ENCODE measurements at places on chromosomes 2 and 18.

DNA sequence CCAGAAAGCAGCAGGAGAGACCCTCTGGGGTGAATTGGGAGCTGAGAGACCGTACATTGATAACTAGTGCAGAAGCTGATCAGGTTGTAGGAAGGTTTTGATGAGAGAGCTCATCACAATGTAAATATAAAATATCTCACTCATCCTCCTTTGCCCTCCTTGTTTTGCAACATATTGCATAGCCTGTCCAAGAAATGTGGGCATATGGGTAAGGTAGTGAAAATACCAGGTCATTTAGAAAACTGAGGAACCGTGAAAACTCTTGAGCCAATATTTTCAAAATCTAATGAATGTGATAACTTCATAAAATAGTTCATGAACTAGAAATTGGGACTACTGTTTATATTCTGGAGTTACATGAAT, 31.4 kb downstream of the C18orf54 start:
- no peak for DNase-seq

- DNase-seq = no peak
Measured at GRCh38 chr2:32624812-32625211, 3.0 kb upstream of the TTC27 start.

GRCh38 chr2:12761104-12761503, 44.4 kb downstream of the TRIB2 start:
- no peak for DNase-seq

GRCh38 chr2:198905881-198906612, 551.7 kb downstream of the SATB2 start:
- DNase-seq = no peak

GRCh38 chr2:39666491-39667101, 879 bp downstream of the TMEM178A start:
- no peak for DNase-seq

- DNase-seq = no peak
Measured at GRCh38 chr18:9221040-9221439, 84.5 kb downstream of the ANKRD12 start.

- no peak for DNase-seq
Measured at GRCh38 chr2:19649785-19650380, 251.9 kb downstream of the TTC32 start.

DNA sequence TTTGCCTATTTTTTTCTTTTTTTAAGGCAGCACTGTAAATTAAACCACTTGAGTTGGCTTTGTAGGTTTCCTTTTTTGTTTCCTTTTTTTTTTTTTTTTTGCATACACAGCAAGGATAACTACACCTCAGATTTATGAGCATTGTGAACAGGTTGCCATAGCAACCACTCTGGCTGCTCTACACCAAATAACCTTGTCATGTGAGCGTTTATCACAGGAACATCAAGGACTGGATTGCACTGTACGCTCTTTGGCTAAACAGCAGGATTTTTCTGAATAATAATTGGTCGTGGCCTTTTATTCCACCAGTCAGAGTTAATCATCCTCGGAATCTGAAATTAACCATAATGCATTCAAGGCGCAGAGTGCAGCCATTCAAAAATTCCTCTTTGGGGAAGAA, 199.1 kb upstream of the SLC14A2 start:
- no peak for DNase-seq

GRCh38 chr2:39631718-39632117, 34.0 kb upstream of the TMEM178A start:
- DNase-seq = no peak

GRCh38 chr2:217047631-217048030, 187.8 kb upstream of the TNP1 start:
- no peak for DNase-seq

DNA sequence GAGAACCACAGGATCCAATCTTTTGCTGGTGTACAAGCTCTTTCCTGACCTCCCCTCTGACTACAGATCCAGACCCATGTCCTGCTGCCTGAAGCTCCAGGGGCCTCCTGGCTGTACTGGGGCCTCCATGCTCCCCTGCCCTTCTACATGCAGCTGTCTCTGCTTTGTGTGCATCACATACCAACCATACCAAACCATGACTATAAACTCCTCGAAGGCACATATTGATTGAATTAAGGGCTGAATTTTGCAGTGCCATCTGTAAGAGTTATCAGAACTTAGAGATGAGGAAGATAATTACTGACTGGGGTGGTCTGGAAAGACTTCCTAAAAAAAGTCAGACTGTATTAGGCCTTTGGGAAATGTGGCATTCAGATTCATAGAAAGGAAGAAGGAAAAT, 139.9 kb upstream of the CXCR4 start:
- no peak for DNase-seq

DNA sequence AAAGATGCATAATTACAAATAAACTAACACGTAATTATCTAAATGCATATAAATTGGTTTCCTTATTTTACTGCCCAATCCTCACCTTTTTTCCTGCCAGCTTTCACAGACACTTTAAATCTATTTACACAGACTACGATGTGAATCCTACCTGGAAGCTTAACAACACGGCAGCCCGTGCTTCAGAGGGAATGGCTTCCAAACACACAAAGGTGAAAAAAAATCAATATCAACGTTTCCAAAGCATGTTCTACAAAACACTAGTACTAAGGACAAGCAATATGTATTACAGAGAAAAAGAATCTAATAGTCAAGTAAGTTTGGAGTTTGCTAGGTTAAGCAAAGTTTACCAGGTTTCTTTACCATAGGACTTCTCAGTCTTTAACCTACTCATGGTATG, 4.4 kb downstream of the MAP4K3 start:
- DNase-seq = no peak

- DNase-seq = no peak
Measured at GRCh38 chr2:4556135-4556896, 852.9 kb downstream of the DCDC2C start.
